ENCODE measurements at places on chromosomes 5 and 9.

- DNase-seq, result no peak
Observed at GRCh38 chr5:63240063-63240755, 661.6 kb downstream of the LRRC70 start.

DNA sequence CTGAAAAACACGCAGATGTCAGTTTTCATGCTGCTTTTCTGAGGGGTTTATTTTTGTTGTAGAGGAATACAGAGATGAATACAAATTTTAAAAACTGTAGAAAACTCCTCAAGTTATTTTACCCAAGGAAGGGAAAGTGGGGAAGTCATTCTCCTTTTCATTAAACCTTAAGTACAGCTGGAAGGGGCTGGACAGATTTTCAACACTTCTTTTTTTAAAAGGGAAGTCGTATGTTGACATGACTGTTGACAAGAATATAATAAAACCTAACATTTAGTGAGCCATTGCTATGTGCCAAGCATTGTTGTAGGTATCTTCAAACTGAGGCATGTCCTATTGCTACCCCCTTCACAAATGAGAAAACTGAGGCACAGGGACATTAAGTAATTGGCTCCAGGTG is 235.7 kb upstream of the ELL2 start:
- DNase-seq, result no peak

DNA sequence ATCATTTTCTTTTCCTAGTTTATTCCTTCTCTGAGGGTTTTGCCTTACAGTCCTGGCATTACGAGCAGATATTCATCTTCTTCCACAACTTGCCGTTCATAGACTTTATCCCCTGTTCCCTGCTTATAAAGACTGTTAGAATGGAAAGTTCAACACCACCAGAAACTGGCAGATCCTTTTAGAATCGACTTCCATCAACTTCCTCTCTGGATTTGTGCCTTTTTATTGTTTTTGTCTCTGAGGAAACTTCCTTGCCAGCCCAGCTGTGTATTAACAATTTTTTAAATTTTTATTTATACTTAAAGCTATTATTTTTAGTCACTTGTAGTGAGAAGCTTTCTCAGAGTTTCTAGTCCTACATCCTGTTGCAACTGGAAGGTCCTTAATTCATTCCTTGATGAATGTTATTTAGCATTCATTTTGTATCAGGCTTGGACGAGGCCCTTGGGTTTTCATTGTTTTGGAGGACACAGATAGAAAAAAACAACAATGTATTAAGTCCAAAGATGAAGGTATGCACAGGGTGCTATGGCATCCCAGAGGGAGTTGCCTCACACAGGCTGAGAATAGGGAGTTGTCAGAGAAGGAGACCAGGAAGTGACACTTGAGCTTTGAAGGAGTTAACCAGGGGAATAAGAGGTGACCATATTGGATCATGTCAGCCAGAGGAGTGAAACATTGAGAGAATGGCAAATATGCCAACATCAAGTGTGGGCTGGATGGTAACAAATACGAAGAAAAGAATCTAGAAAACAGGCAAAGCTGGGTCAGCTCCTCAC is 81.3 kb downstream of the ADAMTSL1 start:
- DNase-seq, result no peak

DNA sequence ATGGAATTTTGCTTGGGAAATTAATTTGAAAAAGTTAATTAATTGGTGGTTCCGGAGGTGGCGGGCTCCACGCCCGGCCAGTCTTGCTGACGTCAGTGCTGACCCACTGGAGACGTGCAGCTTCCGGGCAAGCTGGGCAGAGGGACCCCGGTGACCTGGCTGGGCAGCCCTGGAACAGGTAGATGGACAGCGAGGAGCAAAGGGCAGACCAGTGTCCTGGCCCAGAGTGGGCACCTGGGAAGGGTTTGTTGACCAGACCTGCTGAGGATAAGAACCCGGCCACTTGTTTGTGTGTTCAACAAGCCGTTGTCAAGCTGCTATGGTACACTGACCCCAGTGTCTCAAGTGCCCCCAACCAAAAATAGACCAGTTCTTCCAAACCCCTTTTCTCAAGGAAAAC is 17.5 kb downstream of the CXXC5 start:
- no peak for DNase-seq

DNA sequence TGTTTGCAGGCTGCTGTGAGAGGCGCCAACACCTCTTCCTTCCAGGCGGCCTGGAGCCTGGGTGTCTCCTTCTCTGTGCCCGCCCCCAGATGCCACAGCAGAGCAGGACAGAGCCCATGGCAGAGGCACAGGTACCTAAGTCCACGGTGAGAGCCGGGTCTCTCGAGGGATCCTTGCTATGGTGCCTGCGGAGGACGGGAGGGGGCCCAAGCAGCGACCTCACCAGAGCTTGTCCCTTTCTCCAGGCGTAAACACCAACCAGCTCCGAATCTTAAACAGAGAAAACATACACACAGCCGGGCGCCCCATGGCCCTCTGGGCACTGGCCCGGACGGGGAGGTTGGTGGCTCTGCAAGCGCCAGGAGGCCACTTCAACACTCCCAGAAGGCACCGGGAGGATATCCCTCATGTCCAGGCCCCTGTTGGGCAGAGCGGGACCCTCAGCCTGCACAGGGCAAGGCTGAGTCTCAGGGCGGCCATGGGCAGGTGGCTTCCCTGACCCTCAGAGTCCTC is 11.8 kb downstream of the CCDC187 start:
- DNase-seq, result no peak

DNA sequence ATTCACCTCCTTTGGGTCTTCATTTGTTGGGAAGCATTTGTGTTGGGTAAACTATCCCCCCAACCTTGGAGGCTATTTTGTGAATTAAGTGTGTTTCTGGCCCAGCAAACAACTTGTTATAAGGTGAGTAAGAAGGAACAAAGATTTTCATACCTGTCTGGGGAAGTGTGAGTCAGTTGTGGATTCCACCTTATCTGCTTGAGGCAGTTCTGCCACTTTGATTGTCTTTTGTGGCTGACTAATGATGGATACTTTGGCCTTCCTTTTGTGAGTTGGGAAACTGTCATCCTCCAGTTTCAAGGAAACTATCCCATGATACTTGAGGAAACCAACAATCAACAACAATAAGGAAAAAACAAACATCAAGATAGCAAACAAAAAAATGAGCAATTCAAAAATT is 24.6 kb upstream of the CER1 start:
- no peak for DNase-seq

DNA sequence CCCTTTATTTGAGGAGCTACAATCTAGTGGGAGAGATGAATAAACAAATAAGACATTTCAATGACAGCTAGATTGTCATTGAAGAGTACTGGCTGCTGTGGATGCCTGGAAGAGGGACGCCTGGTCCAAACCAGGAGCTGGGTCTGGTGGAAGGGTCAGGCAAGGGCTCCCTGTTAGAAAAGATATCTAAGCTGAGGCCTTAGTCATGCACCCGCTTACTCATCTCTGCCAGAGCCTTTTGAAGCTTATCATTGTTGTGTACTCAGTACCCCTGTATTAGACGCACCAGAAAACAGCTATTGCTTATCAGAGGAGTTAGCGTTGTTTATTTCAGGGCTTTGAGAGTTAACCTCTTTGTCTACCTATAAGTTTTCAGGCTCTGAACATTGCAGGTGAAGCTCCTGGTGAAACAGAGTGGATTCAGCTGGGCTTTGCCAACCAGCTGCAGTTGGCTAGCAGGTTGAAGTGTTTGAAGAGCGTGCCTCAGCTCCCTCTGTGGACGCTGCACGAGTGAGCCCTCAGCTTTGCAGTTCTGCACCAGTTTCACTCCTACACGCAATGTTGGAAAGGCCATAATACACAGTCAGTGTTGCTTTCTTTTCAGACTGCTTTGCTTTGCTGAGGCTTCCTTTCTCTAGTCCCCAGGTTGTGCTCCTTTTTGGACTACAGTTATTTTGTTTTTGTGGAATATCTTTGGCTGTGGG is 5.6 kb upstream of the GPR151 start:
- no peak for DNase-seq

DNA sequence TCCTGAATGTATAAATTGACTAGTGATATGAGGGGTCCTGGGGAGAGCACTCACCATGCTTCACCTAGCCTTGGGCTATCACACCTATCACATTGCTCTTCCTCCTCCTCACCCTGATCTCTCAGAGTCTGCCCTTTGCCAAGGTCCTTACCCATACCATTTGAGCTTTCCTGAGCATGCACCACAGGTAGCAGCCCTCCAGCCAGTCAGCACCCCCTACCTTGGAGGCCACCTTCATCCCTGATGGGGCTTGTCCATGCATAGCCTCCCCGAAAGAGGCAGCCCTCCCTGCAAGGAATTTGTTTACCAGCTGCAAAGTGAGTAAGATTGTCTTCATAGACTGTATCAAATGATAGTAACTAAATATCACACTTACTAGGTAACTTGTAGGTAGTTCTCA is 83.1 kb downstream of the ALDH7A1 start:
- DNase-seq, result no peak

GRCh38 chr9:74293479-74293878 is 203.7 kb upstream of the RORB start:
- no peak for DNase-seq

- no peak for DNase-seq
Observed at GRCh38 chr9:90198956-90199355, 443.7 kb downstream of the DIRAS2 start.

DNA sequence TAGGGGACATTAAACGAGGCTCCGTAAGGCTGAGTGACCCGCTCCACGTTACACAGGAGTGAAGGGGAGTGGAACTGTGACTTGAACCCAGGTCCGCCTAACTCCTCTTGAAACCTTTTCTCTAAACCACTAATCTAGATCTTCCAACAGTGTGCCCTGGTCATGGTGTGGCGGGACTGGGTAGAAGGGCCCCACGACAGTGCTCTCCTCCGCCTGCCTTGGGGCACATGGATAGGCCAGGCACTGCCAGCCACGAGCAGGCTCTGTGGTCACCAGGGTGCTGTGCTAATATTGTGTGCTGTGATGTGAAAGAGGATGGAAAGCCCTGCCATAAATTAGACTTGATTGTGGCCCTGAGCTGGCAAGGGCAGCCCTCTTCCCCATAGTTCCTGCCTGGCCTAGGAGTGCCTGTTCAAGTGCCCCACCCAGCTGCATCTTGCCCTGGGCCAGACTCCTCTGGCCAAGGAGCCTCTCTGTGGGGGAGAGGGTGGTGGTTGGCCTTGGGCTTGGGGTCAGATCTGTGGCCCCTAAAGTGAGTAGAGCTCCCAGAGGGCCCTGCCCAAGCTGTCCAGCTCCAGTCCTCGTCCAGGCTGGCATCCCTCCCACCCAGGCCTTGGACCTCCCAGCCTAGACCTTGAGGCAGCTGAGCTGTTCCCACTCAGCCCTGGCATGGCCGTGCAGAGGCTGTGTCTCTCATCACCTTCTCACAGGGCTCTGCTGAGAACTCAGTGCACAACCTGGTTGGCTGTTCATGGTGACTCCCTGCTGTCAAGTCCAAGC is 67.8 kb upstream of the TBC1D2 start:
- no peak for DNase-seq

GRCh38 chr9:13479096-13479495 is 199.6 kb upstream of the MPDZ start:
- DNase-seq, result no peak

- peak; percentile 18 for DNase-seq
Observed at GRCh38 chr5:163508753-163509152, 3.3 kb downstream of the MAT2B start.

- no peak for DNase-seq
Observed at GRCh38 chr9:94135222-94135621, 51.0 kb downstream of the PTPDC1 start.

GRCh38 chr9:72534931-72535330 is 13.5 kb downstream of the TMC1 start:
- DNase-seq, result no peak

DNA sequence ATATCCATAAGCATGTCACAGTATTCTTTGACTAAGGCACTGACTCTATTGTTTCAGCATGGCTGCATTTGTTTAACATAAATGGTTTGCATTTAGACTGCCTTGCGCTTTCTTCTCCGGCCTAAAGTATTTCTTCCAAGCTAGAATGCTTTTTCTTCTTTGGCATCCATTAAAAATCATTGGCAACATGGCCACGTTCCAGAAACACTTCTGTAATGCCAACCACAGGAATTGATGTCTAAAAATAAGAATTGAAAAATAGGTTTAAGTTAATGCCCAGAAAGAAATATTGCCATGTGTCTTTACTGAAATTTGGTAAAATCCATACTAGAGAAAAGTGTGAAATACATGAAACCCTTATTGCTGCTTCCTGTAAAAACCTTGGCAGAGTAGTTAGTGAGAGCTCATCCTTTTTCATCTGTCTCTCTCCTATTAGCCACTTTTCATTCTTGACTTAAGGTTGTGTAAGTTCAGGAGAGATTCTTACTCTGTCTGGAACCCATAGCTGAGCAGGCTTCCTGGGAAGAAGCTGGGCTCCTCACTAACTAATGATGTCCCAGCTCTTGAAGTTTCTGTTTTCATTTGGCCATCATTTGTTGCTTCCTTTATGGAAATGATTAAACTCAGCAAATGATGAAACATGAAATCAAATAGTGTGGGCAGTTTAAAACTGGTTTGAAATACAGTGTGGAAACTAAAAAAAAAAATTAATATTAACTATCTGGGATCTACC is 58.2 kb upstream of the RPS23 start:
- DNase-seq, result no peak

- DNase-seq, result no peak
Observed at GRCh38 chr9:125906144-125906543, 159.0 kb downstream of the PBX3 start.

DNA sequence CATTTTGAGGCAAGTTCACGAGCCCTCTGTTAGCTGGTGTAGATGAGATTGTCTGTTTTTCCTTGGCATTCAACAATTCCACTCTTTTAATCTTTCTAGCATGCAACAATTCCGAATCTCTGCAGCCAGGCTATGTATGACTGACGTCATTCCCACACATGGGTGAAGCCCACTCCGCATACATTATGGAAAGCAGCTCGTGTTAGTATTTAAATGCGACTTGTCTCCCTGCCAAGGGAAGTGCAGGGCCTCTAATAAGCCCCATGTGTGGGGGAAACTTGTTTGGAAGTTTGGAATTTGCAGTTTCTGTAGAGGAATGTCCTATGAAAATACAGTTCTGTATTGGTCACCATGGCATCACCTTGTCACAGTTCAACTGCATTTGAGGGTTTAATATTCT is 146.0 kb upstream of the FBXL7 start:
- DNase-seq, result no peak

Measured in KBM-7 (cell line).